Neuronal stem cell (in vitro differentiated cells): ENCODE measurements at places on chromosomes 5 and 9.
A peak's percentile ranks its signal among the peaks of the same experiment; 100 is the strongest.

GRCh38 chr9:99052815-99053715, 51.8 kb upstream of the TGFBR1 start:
- DNase-seq = no peak

DNA sequence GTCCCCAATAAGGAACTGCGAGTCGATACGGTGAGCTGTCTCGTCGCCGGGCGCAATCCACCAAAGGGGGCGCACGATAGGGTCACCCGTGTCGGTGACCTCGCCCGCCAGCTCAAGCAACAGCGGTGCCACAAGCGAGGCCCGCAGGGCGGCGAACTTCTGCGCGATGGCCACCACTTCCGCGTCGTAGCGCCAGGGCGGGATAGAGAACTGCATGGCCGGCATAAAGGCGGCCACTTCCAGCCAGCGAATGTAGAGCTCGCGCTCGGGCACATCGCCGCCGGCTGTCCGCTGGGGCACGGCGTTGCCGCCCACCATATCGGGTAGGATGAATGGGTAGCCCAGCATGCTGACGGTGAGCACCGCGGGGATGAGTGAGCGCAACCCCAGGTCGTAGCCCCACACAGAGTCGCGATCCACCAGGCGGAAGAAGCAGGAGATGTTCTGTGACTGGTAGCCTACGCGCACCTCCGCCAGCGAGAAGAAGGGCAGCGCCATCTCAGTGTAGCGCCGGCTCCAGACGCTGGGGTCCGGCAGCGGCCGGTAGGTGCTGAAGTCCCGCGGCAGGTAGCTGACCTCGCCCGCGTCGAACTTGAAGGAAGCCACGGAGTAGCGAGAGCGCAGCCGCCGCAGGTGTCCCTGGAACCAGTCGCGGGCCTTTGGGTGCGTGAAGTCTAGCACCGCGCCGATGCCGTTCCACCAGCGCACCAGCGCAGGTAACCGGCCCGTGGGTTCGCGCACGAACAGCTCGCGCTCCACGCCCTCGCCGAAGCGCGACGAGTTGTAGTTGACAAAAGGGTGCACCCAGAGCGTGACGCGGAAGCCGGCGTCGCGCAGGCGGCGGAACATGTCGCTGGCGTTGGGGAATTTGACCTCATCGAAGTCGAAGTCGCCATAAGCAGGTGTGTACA, 5.5 kb downstream of the MYORG start:
- no peak for DNase-seq

- DNase-seq = no peak
These were observed 20.9 kb upstream of the HMCN2 start for GRCh38 chr9:130244548-130245165.

DNA sequence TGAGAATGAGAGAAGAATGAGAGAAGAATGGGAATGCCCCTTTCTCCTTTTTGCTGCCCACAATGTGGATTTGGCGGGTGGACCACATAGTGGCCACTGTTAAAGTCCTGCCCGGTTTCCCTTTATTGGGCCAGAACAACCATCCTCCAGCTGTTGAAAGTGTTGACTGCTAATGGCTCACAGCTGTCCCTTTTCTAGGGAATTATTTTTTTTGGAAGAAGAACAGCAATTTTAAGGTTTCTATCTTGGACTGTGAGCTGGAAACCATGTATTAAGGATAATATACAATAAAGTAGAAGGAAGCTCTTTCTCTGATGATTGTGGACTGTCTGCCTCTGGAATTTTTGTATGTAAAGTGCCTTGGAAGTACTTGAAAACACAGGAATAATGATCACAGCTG, 185.9 kb downstream of the DMRT2 start:
- DNase-seq = no peak

DNA sequence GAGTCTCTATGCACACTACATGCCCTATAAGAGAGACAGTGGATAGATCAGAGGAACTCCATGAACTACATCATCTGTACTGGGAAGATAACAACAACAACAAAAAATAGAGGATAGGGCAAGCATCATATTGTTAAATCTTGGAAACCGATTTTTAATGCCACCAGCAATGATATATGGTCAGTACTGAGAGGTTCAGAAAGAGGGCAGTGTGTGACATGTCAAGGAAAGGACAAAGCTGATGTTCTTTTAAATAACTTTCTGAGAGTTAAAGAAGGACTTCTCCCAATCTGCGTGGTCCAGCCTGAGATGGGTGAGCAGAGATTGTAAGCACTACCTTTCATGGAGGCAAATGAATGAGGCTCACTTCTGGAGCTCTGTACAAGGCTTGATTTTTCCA, 62.0 kb upstream of the PHF24 start:
- no peak for DNase-seq

- DNase-seq = no peak
These were observed 55.2 kb downstream of the CRB2 start for GRCh38 chr9:123411191-123411590.

DNA sequence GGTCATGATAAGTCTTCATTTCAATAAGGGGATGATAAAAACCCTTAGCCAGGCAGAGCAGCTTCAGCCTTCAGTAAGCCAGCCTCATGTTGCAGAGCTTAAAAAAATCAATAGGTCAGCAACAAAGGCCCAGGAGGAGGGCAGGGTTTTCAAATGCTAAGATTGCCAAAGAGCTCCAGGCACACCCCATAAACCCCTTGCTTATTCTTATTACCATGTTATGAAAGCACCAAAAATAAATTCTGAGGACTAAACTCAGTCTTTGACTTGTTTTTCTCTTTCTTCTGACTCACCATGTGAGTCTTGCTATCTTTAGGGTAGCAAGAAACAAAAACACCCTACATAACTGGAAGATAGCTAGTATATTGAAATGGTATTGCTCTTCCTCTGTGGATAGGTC, 317.1 kb downstream of the KCTD16 start:
- DNase-seq = no peak

DNA sequence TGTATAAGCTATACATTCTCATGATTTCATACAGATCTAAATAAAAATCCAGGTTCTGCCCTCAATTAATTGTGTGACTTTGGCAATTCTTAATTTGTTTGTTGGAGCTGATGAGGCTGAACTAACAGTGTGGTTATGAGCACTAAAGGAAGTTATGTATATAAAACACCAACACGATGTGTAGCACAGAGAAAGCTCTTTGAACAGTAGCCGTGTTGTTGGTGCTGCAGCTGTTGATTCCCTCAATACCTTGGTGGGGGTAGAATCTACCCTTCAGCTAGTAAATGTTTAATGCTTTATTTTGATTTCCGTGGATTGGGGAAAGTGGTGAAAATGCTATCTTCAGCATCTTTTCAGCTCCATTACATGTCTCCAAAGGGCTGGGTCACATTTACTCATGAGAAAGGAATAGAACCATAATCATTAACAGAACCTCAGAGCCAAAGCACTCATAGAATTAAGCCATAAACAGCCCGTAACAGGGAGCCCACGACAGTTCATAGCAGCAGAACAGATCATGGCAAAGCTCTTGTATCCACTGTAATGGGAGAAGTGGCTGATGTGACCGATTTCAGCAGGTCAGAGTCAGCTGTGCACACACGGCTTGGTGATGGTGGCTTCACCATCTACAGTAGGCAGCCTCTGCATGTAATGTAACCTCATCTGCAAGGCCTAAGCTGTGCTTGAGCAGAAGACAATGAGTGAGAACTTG, 332.7 kb downstream of the DIRAS2 start:
- DNase-seq = no peak

- DNase-seq = no peak
These were observed 49.5 kb upstream of the BRINP1 start for GRCh38 chr9:119418721-119419120.

DNA sequence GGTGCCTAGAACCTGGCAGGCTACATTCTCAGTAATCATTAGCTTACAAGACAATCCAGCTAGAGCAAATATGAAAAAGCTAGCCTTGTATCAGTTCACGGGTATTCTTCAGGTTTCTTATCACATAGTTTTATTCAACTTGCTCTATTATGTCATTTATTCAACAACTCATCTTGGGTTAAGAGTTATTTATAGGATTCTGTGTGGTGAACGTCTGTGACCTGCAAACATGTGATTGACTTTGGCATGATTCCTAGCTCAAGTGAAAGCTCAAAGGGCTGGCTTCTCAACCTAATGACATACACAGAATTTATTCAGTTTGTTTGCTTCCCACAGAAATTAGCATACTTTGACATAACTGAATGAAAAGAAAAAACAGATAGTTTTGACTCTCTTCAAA, 173.1 kb downstream of the PLPPR1 start:
- no peak for DNase-seq

DNA sequence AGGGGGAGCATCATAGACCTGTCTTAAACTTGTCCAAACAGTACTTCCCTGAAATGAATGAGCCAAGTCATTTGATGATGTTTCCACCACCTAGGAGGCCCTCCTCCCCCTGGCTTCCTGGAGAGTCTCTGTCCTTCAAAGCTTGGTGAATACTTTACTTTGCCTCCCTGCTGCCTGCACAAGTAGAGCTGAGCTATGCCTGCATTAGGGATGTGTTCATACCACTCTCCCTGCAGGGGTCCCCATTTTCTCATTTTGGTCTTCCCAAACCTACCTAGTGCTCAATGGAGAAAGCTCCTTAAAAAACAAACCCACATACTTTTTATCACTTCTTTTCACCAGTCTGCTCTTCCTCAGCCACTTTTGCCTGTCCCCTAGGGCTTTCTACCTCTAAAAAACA, 7.7 kb downstream of the CCNI2 start:
- DNase-seq = no peak

GRCh38 chr9:2109069-2109650, 94.0 kb downstream of the SMARCA2 start:
- no peak for DNase-seq

DNA sequence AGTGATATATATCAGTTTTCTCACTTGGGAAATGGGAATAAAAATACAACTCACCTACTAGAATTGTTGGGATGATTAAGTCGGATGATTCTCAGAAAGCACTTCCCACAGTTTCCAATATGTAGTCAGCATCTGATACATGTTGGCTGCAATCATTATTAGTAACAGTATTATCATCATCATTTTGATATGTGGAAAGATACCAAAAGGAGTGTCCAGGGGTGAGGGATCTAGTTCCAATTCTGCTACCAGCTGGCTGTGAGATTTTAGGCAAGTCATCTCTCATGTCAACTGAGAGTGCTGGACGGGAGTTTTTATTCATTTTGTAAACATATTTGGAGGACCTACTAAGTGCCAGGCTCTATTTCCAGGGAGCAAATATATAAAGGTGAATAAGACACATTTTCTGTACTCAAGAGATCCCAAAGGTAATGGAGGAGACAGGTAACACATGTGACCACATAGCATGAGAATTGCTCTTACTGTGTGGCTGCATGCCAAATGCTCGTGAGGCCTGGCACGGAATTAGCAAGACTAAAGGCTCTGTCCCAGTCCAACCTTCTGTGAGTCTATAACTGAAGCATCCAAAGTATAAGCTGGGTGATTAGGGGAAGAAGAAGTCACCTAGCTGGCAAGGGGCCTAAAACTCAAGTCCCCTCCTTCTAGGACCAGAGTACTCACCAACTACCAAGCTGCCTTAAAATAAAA, 83.0 kb downstream of the GRIA1 start:
- DNase-seq = no peak

DNA sequence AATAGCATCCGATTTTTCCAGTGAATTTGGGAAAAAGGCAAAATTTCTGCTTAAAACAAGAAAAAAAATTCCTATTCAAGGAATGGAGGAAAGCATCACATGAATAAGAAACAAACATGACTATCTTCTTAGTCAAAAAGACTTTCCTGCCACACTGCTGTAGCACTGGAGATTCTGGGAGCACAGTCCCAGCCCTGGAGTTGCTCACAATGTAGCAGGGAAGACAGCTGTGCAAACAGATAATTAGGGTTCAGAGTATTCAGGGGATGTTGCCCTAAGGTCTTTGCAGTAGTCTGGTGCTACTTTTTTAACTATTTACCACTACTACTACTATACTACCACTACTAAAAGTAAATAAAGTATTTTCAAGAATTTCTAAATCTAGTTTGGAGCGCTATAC, 86.5 kb downstream of the BNC2 start:
- no peak for DNase-seq

DNA sequence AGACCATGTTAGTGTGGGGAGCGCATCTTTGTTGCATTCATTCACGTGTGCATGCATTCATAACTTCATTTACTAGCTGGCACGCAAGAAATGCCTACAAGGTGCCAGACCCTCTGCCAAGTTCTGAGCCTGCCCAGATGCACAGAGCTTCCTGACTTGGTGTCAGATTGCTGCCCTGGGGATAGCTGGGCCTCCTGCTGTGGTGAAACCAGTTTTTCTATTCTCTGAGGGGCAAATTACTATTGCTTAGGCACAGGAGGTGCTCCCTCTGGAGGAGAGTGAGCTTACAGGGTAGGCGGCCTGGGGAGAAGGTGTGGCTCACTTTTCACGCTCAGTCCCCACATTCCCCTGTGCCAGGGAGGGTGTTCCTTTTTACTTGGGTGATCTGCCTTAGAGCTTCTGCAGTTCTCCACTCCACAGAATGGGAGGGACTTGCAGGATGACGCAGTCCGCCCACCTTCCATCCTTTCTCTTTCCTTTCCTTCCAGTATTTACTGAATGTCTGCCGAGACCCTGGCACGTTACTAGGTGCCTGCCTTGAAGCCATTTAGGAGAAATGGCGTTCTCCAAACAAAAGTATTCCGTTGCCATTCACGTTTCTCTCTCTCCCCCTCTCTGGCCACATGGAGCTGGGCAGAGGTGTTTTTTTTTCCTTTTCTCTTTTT, 27.9 kb upstream of the CTNNA1 start:
- DNase-seq = peak; percentile 24

- no peak for DNase-seq
These were observed 6.7 kb downstream of the PTCH1 start for GRCh38 chr9:95509851-95510708.

- DNase-seq = no peak
These were observed 42.9 kb upstream of the AFAP1L1 start for GRCh38 chr5:149228618-149229297.

GRCh38 chr5:72697622-72698021, 118.8 kb upstream of the TNPO1 start:
- DNase-seq = no peak

- DNase-seq = no peak
These were observed 53.2 kb upstream of the CTXN3 start for GRCh38 chr5:127595484-127596368.

- no peak for DNase-seq
These were observed 194.2 kb downstream of the TENT4A start for GRCh38 chr5:6907320-6907918.

DNA sequence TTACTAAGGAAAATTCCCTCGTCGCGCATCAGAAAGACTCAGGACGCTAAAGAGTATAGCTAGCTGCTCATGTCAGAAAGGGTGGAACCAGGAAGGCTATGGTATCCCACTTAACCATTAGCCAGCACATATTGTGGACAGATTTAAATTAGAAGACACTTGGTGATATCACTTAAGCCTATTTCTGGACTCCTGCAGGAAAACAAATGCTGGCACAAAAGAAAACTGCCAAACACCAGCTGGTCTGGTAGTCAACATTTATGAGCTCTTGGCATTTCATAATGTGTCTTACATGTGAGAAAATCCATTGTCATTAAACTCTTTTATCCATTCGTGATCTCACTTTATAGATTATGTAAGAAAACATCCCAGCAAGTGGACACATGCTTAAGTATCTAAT, 377.4 kb downstream of the PTPRD start:
- DNase-seq = no peak

GRCh38 chr9:354453-354852, 139.8 kb downstream of the DOCK8 start:
- no peak for DNase-seq

GRCh38 chr5:74412066-74412465, 228.5 kb downstream of the ENC1 start:
- peak; percentile 37 for DNase-seq
